Activated T-helper 1 cell treated with anti-CD3 and anti-CD28 coated beads, Interleukin-2, amount 50 U/mL, for 16 hours (primary cell): ENCODE measurements at places on chromosomes 4 and X.

DNA sequence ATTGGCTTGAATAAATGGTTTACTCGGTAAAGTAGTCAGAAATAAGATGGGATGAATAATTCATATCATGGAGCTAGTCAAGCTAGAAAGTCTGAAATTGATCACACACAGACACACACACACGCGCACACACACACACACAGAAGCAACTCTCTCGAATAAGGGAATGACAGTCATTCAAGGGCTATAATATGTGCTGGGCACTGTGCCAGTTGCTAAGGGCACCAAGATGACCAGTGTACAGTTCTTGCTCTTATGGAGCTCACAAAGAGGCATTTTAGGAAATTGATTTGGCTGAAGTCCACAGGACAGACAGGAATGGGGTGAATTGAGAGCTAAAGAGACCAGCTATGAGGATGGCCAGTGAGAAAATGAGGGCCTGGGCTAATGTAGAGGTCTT is 34.2 kb upstream of the SH3D19 start:
- DNase-seq: no peak

DNA sequence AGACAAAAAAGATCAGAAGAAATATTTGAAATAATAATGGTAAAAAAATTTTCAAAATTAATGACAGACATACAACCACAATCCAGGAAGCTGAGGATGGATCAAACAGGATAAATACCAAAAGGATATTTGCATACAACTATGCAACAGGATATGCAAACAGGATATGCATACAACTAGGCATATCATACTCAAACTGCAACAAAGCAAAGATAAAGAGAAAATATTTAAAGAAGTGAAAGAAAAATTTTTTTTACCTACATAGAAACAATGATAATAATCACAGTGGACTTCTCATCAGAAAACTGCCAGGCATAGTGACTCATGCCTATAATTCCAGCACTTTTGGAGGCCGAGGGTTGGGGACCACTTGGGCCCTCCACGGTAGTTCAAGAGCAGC is 11.3 kb upstream of the DHX15 start:
- no peak for DNase-seq

GRCh38 chrX:12505127-12505526 is 286.1 kb upstream of the PRPS2 start:
- no peak for DNase-seq

DNA sequence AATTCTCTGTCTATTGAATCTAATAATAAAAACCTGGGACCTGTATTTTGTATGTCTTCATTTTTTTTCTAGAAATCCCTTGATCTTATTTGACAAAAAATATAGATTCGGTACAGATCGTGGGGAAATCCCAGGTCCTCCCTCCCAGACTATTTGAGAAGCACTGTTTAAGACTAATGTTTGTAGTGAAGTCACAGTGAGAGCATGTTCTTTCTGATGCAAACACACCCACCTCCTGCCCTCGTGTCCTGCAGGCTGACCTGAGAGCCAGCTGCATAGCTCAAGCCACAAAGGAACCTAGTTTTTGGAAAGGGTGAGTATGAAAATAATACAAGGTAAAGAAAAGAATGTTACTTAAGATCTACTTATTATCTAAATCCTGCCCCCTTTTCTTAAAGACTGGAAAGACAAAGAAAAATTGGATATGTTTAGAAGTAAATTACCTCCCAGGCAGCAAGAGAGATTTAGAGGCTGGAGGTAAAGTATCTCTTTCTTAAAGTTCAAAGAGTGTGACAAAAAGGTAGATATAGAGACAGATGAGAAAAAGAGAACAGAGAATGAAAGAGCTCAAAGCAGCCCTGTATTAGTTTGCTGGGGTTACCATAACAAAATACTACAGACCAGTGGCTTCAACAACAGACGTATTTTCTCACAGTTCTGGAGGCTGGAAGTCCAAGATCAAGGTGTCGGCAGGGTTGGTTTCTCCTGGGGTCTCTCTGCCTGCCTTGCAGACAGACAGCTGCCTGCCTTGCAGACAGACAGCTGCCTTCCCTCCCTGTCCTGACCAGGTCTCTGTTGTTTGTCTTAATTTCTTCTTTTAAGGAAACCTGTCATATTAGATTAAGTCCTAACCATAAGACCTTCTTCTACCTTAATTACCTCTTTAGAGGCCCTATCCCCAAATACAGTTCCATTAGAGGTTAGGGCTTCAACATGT is 20.4 kb upstream of the DCTD start:
- no peak for DNase-seq

DNA sequence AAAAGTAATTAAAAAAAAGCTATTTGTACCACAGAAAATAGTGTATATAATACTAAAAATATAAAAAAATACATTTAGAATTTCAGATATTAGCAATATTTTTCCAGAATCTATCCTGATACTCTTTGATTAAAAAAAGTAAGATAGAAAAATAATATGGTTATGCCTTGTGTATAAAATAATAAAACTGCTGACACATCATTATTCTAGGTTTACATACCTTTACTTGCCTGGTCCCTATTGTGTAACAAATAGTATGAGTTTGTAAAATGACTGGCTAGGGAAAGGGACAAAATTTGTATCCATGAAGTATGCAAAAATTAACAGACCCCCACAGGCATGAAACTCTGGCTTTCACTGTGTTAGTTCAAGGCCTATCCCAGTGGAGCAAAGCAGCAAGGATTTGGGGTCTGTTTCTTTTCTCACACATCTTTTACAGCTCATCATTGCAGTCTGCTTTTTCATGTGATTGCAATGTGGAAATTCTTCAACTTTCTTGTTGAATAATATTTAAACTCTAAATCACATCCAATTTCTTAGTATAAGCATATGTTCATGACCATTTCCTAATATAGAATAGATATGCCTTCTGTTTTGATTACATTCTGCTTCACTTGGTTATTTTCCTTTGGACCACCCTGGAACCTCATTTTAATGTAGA is 136.7 kb upstream of the PCDH18 start:
- DNase-seq: no peak

DNA sequence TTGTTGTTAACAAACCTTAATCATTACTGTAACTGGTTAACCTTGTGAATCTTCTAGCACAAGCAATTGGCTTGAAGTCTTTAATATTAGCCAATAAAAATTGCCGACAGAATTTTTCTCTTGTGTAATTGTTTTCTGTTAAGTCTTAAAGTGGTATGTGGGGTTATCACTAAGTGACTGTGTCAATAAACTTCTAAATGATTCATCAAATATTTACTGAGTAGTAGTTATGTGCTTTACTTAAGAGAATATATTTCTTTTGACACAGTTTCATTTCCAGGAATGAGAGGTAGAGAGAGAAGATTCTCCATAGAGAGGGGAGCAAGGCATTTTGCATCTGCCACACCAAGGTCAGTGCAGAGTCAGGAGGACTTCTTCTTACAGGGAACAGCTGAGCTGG is 2361.6 kb upstream of the AGA start:
- DNase-seq: no peak

GRCh38 chrX:24728530-24728929 is 34.8 kb downstream of the POLA1 start:
- no peak for DNase-seq

DNA sequence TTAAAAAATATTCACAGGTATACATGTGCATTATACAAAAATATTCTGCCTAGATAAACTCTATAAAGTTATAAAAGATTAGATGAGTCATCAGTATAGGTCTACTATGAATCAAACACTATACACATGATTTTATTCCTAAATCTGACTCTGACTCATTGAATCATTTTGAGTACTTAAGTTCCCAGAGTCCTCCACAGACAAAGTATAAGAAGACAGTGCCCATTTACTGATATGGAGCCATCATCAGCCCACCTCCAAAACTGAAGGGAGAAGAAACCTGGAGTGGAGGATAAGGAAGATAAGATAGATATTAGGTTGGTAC is 28.7 kb upstream of the ANTXR2 start:
- DNase-seq: no peak

DNA sequence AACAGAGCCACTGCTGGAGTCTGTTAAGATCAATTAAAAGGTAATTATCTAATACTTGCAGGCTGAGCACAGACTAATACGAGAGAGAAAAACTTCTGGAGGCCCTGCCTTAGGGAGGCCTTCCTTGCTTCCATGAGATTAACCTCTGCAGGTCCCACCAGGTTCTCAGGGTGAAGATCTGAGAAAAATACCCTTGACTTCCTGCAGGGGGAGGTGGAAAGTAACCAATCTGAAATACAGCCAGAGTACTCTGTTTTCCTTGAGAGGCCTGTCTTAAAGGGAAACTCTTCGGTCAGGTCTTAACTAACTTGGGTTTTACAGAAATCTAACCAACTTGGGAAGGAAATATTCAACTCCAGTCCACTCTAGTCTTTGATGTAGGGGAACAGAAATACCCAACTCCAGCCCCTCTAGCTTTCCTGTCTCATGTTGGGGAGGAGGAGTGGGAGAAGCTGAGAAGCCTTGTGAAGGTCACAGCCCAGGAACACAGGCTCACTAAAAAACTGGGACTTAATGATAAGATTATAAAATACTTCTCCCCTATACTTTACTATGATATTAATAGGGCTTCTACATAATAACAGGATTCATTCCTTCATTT is 77.1 kb downstream of the TBCK start:
- DNase-seq: no peak

DNA sequence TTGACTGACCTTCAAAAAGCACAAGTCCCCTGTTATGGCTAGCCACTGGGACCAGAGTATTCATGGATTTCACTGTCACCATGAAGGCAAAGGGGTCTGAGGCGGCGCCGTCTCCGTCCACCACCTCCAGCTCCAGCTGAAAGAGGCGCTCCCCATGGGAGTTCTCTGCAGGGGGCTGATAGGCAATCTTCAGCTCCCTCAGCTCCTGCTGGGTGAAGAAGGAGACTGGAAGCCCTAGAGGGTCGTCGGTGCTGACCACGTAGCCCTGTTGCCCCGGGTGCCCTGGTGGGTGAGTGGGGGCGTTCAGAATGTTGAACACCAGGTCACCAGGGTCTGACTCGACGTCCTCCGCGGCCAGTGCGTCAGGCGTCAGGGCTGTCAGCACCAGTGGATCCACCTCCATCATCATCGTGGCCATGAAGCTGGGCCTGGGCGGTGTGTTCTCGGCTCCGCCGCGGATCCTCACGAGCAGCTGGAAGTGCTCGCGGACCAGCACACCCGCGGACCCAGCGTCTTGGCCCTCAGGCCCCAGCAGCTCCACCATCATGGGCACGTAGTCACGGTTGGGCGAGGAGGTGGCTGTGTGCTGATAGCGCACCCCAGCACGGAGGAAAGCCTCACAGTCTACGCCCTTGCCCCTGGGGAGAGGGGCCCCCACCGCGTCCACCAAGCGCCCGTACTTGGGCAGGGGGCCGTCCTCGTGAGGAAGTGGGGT is 987 bp downstream of the FREM3 start:
- no peak for DNase-seq

DNA sequence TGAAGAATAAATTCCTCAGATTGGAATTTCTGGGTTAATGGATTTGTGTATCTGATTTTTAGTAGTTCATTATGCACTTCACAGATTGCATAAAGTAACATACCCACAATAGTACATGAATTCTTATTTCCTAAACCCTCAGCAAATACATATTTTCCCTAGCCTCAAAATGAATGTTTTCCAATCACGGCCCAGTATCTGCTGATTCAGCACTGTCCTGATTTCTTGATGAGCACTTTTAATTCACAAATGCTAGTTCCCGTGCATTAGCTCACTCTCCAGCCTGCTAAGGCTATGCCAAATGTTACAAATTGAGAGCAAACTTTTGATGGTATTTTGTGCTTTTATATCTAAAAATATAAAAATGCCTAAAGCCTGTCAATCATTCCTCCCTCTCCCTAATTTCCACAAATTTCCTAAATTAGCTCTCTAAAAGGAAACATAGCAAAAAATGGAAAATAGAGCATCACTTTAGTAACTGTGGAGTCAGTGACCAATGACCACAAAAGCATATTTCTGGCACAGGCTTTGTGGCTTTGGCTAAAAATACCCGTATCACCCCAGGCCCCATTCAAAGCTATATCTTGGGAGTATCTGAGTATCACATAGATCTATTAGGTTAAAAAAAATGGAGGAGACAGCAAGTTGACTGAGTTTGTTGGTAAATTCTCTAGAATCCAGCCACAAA is 75.5 kb downstream of the NAF1 start:
- DNase-seq: no peak

GRCh38 chr4:21954916-21955315 is 6.3 kb upstream of the KCNIP4 start:
- no peak for DNase-seq

- DNase-seq: no peak
These were observed 92.6 kb downstream of the CCSER1 start for GRCh38 chr4:90219822-90220221.

DNA sequence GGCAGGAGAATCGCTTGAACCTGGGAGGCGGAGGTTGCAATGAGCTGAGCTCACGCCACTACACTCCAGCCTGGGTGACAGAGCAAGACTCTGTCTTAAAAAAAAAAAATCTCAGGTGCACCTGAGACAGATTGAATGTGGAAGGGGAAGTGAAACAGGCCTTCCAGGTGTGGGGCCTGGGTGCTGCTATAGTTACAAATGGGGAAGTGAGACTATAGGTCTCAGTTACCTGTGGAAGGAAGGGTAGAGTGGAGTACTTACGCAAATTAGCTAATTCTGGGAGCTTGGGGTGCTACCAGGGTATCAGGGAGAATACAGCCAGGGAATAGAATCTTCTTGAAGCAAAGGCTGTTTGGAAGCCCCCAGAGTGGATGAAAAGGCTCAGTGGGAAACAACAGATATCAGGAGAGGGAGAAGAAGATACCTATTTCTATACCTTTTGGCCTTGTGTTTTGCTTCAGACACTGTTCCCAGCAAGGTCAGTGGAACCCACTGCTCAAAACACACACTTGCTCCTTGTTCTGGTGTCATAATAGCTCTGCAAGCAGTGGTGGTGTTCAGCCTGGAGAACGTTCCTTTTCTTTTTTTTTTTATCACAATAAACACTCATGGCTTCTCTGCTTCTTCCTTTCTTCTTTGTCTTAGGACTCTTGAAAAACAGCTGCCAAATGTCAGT is 7.0 kb downstream of the CD38 start:
- no peak for DNase-seq

DNA sequence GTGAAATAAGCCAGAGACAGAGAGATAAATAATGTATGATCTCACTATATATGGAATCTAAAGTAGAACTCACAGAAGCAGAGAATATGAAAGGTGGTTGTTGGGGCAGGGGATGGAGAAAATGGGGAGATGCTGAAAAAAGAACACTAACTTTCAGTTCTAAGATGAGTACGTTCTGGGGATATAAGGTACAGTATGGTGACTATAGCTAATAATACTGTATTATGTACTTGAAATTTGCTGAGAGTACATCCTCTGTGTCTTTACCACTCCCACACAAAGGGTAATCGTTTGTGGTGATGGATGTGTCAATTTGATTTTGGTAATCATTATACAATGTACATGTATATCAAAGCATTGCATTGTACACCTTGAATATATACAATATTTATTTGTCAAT is 6.6 kb downstream of the FBXL5 start:
- no peak for DNase-seq

DNA sequence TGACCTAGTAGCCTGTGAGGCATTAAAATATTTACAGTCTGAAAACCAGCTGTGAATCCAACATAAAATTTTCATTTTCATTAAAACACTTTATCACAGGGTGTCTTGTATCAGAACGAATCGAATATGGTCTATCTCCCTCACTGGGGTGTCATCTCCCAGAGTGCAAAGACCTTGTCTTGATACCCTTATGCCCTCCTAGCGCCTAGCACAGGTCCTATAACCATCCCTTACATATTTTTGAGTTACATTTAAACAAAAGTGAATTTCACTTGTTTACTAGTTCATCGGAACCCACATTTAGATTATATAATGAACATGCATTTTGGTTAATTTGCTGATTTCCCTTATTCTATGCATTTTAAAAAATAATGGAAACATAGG is 14.0 kb downstream of the DIPK2B start:
- no peak for DNase-seq

GRCh38 chr4:8876982-8877779 is 5.5 kb upstream of the HMX1 start:
- no peak for DNase-seq
